ENCODE measurements at places on chromosomes 11 and 22. TPM values are rescaled to one million over a fixed set of nuclear protein-coding genes. Genes with fewer than 3 reads are reported as not detected.

The HORMAD2 gene
- total RNA-seq = not detected

The ASRGL1 gene
- total RNA-seq = 36.3 TPM

The C22orf15 gene
- 2.7 TPM for total RNA-seq

DNA sequence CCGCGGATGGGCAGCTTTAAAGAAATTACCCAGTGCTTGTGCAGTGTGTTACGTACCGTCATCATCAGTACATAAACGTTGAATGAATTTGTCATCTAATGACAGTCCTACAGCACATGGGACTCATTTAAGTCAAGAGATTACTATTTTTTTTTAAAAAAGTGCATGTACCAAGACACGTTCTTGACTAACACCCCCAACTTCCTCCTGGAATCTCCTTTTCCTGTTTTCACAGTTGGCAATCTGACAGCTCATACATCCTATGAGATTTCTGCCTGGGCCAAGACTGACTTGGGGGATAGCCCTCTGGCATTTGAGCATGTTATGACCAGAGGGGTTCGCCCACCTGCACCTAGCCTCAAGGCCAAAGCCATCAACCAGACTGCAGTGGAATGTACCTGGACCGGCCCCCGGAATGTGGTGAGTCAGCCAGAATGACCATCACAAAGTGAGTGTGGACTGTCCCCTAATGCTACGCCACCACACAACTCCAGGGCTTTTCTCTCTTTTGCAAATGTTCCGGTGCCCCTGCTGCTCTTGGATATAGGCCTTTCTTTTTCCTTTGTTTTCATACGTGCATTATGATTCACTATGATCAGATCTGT, 162.0 kb upstream of the SORL1-AS1 start:
- peak overlapping the region; percentile 78 for H3K27ac ChIP-seq
- H3K4me1 ChIP-seq = peaks cover 27% of the 10 kb centered on the region
- H3K4me3 ChIP-seq = no peak overlapping the region
- DNase-seq = peak; percentile 26
- peaks cover 84% of the 10 kb centered on the region for H3K36me3 ChIP-seq

- no peak for DNase-seq
- H3K27ac ChIP-seq = peak overlapping the region; percentile 84
- no peaks in the 10 kb centered on the region for H3K36me3 ChIP-seq
- H3K27me3 ChIP-seq = no peaks in the 10 kb centered on the region
Observed at GRCh38 chr11:116960930-116961329, 123.5 kb upstream of the APOA1 start.

DNA sequence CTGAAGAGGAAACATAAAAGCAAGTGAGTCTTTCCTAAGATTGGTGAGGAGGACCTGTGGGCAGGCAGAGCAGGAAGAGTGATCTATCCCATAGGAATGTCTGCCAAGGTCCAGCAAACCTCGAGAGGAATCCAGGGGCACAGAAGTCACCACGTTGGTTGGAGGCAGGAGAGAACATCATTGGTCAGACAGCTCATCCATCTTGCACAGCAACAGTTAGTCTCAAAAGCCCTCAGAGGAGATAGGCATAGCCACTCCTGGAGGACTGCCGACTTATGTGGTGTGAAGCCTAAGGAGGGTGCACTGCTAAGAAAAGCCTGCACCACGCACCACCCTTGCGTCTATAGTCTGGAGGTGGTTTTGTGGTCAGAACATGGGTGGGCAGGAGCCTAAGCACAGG, 109.1 kb downstream of the RASSF10 start:
- peak overlapping the region; percentile 7 for H3K27ac ChIP-seq
- no peak overlapping the region for H3K4me3 ChIP-seq
- H3K4me1 ChIP-seq = peaks cover 23% of the 10 kb centered on the region
- H3K36me3 ChIP-seq = peaks cover 10% of the 10 kb centered on the region

DNA sequence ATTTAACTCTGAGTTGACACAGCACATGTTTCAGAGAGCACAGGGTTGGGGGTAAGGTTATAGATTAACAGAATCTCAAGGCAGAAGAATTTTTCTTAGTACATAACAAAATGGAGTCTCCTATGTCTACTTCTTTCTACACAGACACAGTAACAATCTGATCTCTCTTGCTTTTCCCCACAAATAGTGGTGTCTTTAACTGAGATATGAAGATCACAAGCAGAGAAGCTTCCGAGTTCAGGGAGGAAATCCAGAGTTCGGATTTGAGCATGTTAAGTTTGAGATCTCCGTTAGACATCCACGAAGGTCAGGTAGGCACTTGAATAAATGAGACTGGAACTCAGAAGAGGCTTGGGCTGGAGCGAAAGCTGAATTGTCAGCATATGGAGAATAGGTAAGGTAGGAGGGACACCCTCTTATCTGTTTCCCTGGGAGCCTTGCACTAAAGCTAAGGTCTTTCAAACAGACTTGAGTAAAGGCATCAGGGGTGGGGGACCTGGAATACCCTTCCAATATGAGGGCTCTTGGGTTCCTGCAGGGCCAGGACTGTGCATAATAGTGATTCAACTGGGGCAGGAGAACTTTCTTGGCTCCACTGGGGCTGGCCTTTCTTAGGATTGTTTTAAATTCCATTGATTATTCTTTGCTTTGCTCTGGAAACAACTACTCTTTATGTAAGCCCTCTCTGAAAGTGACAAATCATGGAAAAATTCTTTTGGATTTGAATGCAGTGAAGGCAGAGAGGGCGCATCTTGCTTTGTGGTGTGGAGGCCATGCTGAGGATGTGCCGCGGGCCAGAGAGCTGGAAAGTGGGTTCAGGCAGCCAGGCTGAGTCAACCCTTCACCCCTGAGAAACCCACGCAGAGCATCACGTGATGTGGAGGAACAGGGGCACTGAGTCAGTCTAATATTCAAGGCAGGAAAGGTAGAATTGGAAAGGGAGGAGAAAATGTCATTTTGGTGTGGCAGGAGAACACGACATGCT, 62.7 kb upstream of the AMPD3 start:
- no peak overlapping the region for H3K27ac ChIP-seq
- H3K27me3 ChIP-seq = no peaks in the 10 kb centered on the region
- H3K36me3 ChIP-seq = peaks cover 7% of the 10 kb centered on the region
- DNase-seq = no peak
- H3K4me1 ChIP-seq = peaks cover 14% of the 10 kb centered on the region

- H3K4me1 ChIP-seq = peaks cover 73% of the 10 kb centered on the region
- peaks cover 13% of the 10 kb centered on the region for H3K27me3 ChIP-seq
- H3K27ac ChIP-seq = peak overlapping the region; percentile 48
- H3K36me3 ChIP-seq = peaks cover 31% of the 10 kb centered on the region
- H3K4me3 ChIP-seq = no peak overlapping the region
Observed at GRCh38 chr11:63503492-63503891, 2.4 kb upstream of the LGALS12 start.

The APOA4 gene
- not detected for total RNA-seq

DNA sequence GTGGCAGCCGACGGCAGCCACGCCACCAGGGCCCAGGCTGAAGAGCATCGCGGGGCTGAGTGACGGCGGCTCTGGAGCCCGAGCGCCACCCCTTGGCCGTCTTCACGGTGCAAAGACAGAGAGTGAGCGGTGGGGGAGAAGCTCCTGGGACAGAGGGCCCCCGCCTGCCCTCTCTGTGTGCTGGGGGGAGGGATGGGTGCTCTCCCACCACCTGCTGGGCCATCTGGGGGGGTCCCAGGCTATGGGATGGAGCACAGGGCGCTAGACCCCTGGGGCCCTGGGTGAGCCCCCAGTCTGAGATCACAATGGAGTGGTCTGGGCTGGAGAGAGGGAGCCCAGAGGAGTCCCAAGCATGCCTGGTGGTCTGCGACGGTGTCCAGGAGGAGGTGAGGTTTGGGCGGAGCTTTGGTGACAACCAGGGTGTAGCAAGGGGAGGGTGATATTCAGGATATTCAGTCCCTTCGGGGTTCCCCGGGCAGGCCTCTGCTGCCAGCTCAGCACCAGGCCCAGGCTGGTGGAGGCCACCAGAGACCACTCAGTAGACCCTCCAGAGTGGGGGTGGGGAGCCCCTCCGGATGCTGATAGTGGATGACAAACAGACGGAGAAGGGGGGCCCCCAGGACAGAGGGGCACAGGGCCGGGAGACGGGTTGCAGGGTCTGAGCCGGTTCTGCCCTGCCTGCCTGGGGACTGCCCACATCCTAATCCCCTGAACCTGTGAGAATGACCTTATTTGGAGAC, 78.1 kb upstream of the PRR5 start:
- no peak overlapping the region for H3K4me3 ChIP-seq
- DNase-seq = peak; percentile 59
- no peaks in the 10 kb centered on the region for H3K36me3 ChIP-seq
- peaks cover 2% of the 10 kb centered on the region for H3K4me1 ChIP-seq
